ENCODE measurements at places on chromosomes 6 and 20. TPM values are rescaled to one million over a fixed set of nuclear protein-coding genes. Genes with fewer than 3 reads are reported as not detected.

SLC2A10 gene
- 0.06 TPM for total RNA-seq

TRIM10 gene
- not detected for total RNA-seq

DNA sequence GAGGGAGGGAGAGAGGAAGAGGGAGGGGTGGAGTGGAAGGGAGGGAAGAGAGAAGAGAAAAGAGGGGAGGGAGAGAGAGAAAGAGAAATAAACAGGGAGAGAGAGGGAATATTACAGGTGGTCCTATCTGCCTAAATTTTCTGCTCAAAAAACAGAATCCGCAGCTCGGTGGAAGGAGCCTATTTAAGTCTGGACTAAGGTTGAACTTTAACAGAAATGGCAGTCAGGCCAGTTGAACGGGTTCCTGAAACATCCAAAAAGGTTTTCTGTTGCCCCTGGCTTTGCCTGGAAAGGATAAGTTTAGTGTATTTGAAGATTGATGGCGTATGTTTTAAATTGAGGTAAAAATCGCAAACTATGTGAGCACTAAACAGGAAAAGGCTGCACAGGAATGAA lies 2.2 kb downstream of the TFAP2B start:
- H3K27me3 ChIP-seq: peaks cover 93% of the 10 kb centered on the region
- no peak for DNase-seq
- no peak overlapping the region for H3K4me3 ChIP-seq
- peaks cover 2% of the 10 kb centered on the region for H3K36me3 ChIP-seq

- H3K27me3 ChIP-seq: peaks cover 14% of the 10 kb centered on the region
- no peak overlapping the region for H3K4me3 ChIP-seq
- H3K36me3 ChIP-seq: no peaks in the 10 kb centered on the region
- no peak for DNase-seq
Measured at GRCh38 chr6:13916230-13916944, 8.4 kb upstream of the RNF182 start.

GRCh38 chr6:126175251-126175650 lies 164.7 kb upstream of the CENPW start:
- DNase-seq: no peak
- H3K27me3 ChIP-seq: no peaks in the 10 kb centered on the region
- peaks cover 4% of the 10 kb centered on the region for H3K36me3 ChIP-seq
- peaks cover 4% of the 10 kb centered on the region for H3K4me1 ChIP-seq
- H3K27ac ChIP-seq: no peak overlapping the region
- H3K4me3 ChIP-seq: no peak overlapping the region

GRCh38 chr20:11852189-11852588 lies 65.5 kb upstream of the BTBD3 start:
- H3K4me1 ChIP-seq: no peaks in the 10 kb centered on the region
- H3K36me3 ChIP-seq: no peaks in the 10 kb centered on the region
- peaks cover 7% of the 10 kb centered on the region for H3K27me3 ChIP-seq
- H3K27ac ChIP-seq: no peak overlapping the region

GRCh38 chr20:62596486-62596885 lies 45.8 kb upstream of the SLCO4A1 start:
- no peaks in the 10 kb centered on the region for H3K36me3 ChIP-seq
- H3K27ac ChIP-seq: no peak overlapping the region
- no peak overlapping the region for H3K4me3 ChIP-seq
- no peaks in the 10 kb centered on the region for H3K4me1 ChIP-seq

DNA sequence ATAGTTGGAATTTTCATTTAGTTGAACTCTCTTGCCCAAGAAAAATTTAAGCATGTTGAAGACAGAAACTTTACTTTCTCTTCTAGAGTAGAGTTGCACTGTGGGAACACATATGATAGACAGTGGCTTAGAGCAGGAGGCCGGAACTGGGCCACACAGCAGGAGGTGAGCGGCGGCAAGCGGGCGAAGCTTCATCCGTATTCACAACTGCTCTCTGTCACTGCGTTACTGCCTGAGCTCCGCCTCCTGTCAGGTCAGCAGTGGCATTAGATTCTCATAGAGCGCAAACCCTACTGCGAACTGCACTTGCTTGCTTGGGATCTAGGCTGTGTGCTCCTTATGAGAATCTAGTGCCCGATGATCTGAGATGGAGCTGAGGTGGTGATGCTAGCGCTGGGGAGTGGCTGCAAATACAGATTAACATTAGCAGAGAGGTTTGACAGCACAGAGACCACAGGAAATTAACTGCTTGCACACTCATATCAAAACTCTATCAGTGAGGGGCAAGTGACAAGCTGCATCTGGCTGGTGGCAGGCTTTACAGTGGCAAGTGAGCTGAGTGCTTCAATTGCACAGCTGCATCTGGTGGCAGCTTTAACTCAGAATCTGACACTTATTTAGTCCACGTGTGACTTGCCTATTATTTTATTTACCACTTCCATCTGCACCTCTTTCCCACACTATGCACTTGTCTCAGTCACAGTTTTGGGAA lies 174.9 kb upstream of the C6orf118 start:
- H3K27me3 ChIP-seq: no peaks in the 10 kb centered on the region
- H3K27ac ChIP-seq: no peak overlapping the region
- H3K4me3 ChIP-seq: no peak overlapping the region
- no peak for DNase-seq

GRCh38 chr20:37257988-37258387 lies 3.6 kb downstream of the GHRH start:
- no peak overlapping the region for H3K27ac ChIP-seq
- H3K27me3 ChIP-seq: peaks cover 7% of the 10 kb centered on the region
- no peaks in the 10 kb centered on the region for H3K36me3 ChIP-seq

- H3K4me3 ChIP-seq: no peak overlapping the region
- no peak for DNase-seq
- H3K4me1 ChIP-seq: peaks cover 25% of the 10 kb centered on the region
- H3K36me3 ChIP-seq: no peaks in the 10 kb centered on the region
Measured at GRCh38 chr6:110390404-110390803, 25.0 kb downstream of the DDO start.

SLC13A3 gene
- total RNA-seq: not detected

FOXO3 gene
- 7.0 TPM for total RNA-seq

Data from activated naive CD8-positive, alpha-beta T cell treated with anti-CD3 and anti-CD28 coated beads for 36 hours (primary cell).